ENCODE measurements at places on chromosomes 7 and 10. TPM values are rescaled to one million over a fixed set of nuclear protein-coding genes. Genes with fewer than 3 reads are reported as not detected.

DNA sequence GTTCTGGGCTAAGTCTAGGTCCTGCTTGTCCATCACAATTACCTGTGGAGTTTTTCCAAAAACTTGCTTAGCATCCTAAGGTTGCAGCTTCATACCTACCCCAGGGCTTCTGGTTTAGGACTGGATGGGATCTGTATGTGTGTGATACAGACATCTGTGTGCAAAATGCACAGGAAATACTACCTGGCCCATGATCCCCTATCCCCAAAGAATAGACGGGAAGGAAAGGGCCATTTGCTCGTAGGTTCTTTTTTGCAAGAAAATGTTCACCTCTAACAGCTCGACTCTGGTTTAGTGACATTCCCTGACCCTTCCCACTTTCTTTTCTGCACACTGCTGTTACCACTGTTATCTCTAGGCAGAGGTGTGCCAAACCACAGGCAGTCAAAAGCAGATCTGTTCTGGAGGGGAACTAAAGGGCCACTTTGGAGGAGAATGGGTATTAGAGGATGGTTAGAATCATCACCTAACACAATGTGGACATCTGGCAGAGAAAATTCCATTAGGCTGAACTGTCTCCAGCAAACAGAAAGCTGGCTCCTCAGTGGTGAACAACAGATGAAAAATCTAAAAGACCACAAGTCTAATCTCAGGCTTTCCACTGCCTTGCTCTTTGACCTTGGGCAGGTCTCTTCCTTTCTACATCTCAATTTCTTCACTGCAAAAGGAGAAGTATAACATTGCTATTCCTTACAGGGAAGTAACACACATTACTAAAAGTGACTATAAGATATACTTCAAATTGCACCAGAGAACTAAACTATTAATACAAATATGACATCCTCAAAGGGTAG is 107.4 kb downstream of the UBE2H start:
- DNase-seq, result peak; percentile 24

The ERVW-1 gene
- total RNA-seq, result not detected

The ABCA13 gene
- total RNA-seq, result not detected

The GNA12 gene
- total RNA-seq, result 27.2 TPM

- no peak for DNase-seq
Measured at GRCh38 chr10:34651416-34652195, 163.5 kb downstream of the PARD3 start.

The ADAM22 gene
- 0.40 TPM for total RNA-seq

DNA sequence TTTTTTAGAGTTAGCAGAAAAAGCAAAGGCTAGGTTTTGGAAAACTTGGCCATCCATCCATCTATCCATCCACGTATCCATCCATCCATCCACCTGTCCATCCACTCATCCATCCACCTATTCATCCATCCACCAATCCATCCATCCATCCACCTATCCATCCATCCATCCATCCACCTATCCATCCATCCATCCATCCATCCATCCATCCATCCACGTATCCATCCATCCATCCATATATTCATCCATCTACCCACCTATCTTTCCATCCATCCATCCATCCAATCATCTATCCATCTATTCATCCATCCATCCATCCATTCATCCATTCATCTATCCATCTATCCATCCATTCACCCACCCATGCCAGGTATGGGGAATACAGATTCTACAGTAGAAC is 81.7 kb upstream of the MPP7 start:
- DNase-seq, result no peak

The CALHM1 gene
- total RNA-seq, result not detected

DNA sequence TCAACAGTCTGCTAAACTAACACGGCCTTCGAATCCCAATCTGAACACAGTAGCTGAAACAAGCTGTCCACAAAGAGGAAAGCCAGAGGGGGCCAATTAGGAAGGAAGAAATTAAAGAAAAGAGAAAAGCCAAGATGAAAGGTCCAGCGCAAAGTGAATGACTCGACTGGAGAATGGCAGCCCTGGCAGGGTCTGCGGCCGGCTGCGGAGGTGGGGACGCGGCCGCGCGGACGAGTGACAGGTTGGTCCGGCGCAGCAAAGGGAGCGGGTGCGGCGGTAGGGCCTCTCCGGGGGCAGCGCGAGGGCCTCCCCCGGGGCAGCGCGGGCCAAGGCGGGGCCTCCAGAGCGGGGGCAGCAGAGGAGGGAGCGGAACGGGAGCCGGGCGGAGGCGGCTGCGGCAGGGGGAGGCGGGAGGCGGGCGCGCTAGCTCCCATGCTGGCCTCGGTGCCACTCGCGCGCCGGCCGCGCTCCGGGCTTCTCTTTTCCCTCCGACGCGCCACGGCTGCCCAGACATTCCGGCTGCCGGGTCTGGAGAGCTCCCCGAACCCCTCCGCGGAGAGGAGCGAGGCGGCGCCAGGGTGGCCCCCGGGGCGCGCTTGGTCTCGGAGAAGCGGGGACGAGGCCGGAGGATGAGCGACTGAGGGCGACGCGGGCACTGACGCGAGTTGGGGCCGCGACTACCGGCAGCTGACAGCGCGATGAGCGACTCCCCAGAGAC is at the start of gene VWC2:
Gene VWC2, plus strand, starts transcription at position 421 of the 718 bp plus-strand sequence. CDS start 1,798 bp downstream, outside the sequence.
- no peak for DNase-seq

GRCh38 chr7:84982199-84982598 is 204.7 kb downstream of the SEMA3D start:
- no peak for DNase-seq

The ABCC2 gene
- 0.44 TPM for total RNA-seq

GRCh38 chr10:1829712-1830111 is 92.4 kb upstream of the ADARB2 start:
- DNase-seq, result no peak

The AIFM2 gene
- 1.3 TPM for total RNA-seq

- no peak for DNase-seq
Measured at GRCh38 chr10:117492504-117492903, 50.0 kb upstream of the EMX2 start.

DNA sequence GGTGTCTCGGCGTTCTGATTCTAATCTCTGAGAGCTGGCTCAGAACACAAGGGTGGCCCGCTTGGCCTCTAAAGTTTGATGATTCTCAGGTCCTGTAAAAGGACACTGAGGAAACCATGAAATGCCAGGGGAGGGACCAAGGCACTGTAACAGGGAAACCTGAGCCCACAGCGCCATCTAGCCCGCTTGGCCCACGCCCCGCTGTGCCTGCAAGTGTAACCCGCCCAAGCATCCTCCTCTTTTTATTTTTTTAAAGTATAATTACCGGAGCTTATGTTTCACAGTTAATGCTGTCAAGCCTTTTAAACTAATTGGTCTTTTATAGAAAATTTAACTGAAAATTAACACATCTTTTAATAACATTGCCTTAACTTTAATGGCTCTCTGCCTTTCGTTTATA is 734.7 kb downstream of the KCNMA1 start:
- peak; percentile 38 for DNase-seq

The CHN2 gene
- total RNA-seq, result 0.44 TPM

The MARCHF5 gene
- 19.4 TPM for total RNA-seq

The DMBT1 gene
- total RNA-seq, result not detected

GRCh38 chr7:22730066-22730710 is 3.2 kb downstream of the IL6 start:
- no peak for DNase-seq

The PDGFA gene
- 94.8 TPM for total RNA-seq

The SLC18A2 gene
- total RNA-seq, result not detected

- no peak for DNase-seq
Measured at GRCh38 chr10:46514899-46515298, 41.6 kb downstream of the GPRIN2 start.

All from lung microvascular endothelial cell (primary cell).